Fibroblast of skin of scalp (primary cell): ENCODE measurements at places on chromosomes 4 and X.

DNA sequence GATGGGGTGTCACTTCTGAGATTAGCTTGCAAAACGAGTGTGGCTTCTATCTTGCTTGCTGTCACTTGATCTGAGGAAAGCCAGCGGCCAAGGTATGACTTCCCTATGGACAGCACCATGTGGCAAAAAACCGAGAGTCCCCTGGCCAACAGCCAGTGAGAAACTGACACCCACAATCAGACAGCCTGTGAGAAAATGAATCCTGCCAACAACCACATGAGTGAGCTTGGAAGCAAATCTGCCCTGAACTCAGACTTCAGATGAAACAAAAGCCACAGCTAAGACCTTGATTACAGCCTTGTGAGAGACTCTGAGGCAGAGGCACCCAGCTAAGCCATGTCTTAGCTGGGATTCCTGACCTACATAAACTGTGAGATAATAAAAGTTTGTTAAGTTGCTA lies 45.5 kb downstream of the PPP1R2C start:
- no peak for DNase-seq

GRCh38 chr4:150366487-150366999 lies 215.4 kb upstream of the MAB21L2 start:
- DNase-seq, result no peak

DNA sequence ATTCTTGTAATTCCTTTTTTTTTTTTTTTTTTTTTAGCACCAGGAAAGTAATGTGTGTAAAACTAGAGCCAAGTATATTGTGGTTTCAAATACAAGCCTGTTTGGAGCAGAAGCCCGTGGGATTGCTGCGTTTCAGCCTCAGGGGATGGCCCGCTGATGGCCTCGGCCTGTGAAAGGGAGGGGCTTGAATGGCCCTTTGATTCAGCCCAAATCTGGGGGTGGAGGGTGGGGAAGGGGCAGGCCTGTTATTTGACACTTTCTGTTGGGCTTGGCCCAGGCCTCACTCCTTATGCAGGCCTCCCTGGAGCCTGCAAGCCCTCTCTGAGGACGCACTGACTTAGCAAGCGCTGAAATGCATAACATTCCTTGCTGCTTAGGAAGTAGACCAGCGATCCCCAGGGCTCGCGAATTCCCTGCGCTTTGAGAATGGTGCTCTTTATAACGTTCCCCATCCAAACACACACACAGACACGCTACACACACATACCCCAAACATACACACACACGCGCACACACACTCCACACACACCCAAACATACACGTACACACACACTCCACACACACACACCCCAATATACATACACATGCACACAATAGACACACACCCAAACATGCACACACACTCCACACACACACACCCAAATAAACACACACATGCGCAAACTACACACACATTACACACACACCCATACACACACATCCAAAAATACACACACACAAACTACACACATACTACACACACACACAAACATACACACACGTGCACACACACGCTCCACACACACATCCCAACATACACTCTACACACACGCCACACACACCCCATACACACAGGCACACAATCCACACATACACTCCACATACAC lies 29.6 kb downstream of the TLR10 start:
- DNase-seq, result peak; percentile 100

- DNase-seq, result peak; percentile 25
Measured at GRCh38 chr4:123588631-123589241, 192.1 kb downstream of the SPRY1 start.

DNA sequence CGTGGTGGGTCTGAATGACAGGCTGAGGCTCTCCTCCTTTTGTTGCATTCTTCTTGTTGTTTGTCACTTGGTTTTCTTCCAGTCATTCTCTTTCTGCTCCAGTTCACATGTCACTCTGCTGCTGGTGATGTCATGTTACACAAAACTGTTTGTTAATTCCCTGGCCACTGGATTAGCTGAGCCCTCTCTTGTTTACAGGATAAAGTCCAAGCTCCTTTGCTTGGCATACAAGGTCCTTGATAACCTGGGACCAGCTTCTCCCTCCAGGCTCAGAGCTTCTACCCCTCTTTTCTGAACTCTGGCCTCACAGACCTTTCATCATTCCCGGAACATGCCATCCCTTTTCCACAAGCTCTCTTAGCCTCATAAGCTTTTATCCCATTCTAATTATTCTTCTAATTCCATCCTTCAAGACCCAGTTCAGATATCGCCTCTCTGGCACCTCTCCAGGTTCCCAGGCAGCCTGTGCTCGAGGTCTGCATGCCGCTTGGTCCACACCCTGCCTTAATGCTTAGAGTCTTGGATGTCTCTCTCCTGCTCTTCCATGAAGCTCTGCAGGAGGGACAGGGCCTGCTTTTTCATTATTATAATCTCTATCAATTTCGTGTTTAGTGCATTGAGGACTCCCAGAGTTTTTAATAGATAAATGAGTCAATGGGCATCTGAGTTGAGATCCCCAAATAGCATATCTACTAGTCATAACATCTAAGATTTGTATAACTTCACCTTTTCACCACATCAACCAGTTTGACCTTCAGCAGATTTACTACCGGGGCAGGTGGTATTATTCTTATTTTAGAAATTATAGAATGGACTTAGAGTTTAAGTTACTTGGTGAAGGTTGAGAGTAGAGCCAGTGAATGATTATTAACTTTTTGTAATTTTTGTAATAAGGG lies 98.7 kb downstream of the TMEM131L start:
- DNase-seq, result peak; percentile 58

- DNase-seq, result no peak
Measured at GRCh38 chrX:14344172-14344940, 185.0 kb upstream of the GLRA2 start.

GRCh38 chr4:83758285-83758684 lies 222.4 kb downstream of the GPAT3 start:
- DNase-seq, result no peak

DNA sequence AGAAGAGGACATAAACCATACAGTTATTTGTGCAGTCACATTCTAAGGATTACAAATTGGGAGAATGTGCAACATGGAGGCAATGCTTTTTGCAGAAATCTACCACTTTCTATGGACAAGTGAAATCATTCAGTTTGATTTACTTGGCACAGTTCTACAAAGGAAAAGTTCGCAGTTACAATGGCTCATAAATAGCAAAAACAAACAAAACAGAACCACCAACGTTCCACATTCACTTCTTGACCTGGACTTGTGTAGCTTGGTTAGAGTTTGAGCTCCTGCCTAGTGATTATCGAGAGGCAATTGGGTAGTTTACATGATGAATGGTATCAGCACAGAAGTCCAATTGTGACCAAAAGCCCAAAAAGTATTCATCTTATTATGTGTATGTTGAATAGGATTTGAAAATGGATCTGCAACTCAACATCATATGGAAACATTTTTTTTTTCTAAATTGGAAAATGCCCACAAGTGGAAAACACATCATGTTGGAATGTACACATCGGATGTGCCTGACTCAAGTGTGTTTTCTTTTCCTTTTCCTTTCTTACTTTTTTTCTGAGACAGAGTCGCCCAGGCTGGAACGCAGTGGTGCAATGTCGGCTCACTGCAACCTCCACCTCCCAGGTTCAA lies 123.8 kb downstream of the LUZP4 start:
- peak; percentile 68 for DNase-seq

- peak; percentile 2 for DNase-seq
Measured at GRCh38 chr4:75432683-75433082, 81.5 kb downstream of the RCHY1 start.

GRCh38 chr4:148376151-148376550 lies 66.1 kb downstream of the NR3C2 start:
- DNase-seq, result peak; percentile 24

- no peak for DNase-seq
Measured at GRCh38 chrX:130197464-130197863, 25.7 kb downstream of the RAB33A start.

DNA sequence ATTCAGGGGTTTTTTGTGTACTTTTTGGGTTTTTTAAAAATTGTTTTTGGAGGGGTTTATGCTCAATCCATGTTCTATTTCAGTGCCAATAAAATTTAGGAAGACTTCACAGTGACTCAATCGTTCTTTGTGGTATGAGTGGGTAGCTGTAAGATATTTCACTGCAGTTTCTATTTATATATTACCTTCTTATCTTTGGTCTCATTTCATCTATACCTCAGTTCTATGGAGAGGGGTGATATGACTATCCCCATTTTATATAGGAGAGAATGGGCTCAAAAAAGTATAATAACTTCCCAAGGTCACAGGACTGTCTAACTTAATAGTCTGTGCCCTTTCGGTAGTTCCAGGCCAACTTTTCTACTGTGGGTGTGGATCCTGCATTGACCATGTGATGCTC lies 74.4 kb downstream of the MSN start:
- no peak for DNase-seq

- DNase-seq, result no peak
Measured at GRCh38 chr4:36348403-36348938, 67.1 kb downstream of the DTHD1 start.

DNA sequence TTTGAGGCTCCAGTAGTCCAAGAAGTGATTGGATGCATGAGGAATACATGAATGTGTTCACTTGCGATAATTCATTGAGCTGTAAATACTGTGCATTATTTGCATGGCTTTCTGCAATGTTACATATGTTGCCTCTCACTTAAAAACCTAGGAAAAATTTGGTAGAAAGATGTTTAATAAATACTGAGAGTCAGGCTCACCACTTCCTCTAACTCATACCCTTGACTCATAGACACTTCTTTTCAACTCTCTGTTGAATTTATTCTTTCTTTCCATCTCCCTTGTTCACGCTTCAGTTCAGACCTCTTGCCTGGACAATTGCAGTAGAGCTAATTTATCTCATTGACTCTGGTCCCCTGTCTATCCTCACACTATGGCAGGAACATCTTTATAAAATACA lies 35.8 kb upstream of the LEF1 start:
- no peak for DNase-seq

DNA sequence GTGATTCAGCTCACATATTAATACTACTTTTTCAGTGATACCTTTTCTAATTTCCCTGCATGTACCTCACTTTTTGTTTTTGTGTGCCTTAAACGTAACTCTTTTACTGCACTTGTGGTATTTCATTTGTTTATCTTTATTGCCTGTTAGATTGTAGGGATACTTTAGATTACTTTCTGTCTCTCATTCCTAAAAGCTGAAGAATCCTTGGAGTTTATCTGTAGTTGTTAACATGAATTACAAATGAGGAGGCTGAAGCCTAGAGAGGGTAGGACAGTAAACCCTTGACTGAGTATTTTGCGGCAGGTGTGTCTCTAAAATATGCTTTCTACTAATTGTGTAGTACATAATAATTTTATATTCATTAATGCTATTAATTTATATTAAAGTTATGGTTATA lies 34.9 kb downstream of the BMP2K start:
- DNase-seq, result no peak

GRCh38 chr4:28062562-28062961 lies 1201.9 kb downstream of the STIM2 start:
- DNase-seq, result no peak
